Activated naive CD8-positive, alpha-beta T cell treated with anti-CD3 and anti-CD28 coated beads for 36 hours (primary cell): ENCODE measurements at places on chromosomes 7 and 10. TPM values are rescaled to one million over a fixed set of nuclear protein-coding genes. Genes with fewer than 3 reads are reported as not detected.
A peak's percentile ranks its signal among the peaks of the same experiment; 100 is the strongest.

The ITGA8 gene
- total RNA-seq, result not detected

The CALML5 gene
- not detected for total RNA-seq

The MYL10 gene
- not detected for total RNA-seq

The ARHGEF35 gene
- total RNA-seq, result 6.7 TPM

The LMOD2 gene
- total RNA-seq, result not detected

The TMEM229A gene
- total RNA-seq, result not detected

The SPDYE16 gene
- 0.14 TPM for total RNA-seq

DNA sequence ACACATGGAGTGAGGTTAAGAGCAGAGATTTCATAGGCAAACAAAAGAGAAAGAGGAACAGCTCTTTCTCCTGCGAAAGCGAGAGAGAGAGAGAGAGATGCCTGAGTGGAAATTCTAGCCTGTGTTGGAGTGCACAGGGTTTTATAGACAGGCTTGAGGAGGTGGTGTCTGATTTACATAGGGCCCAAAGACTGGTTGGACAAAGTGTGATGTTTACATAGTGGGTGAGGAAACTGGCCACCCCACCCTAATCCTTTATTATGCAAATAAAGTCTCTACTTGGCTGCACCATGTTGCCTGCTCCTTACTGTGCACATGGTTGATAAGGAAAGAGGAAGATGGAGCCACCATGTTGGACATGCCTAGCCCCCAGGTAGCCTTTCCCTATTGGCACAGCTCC, 967.8 kb upstream of the SORCS1 start:
- no peak for DNase-seq

DNA sequence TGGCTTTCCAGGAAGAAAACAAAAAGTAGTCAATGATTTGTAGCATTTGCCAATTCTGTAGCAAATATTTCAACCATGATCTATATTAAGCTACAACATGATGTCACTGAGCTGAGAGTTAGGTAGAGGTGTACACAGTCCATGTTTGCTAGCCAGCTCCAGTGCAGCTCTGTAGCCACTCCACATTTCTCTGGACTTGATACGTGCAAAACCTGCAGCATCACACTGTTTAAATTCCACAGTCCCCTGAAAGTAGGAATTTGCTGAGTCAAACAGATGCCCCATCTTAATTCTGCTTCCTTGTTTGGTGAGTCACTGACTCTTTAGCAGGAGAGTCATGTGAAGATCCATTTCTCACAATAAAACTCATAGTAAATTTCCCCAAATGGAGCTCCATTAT, 89.8 kb upstream of the LRRTM3 start:
- no peak for DNase-seq

DNA sequence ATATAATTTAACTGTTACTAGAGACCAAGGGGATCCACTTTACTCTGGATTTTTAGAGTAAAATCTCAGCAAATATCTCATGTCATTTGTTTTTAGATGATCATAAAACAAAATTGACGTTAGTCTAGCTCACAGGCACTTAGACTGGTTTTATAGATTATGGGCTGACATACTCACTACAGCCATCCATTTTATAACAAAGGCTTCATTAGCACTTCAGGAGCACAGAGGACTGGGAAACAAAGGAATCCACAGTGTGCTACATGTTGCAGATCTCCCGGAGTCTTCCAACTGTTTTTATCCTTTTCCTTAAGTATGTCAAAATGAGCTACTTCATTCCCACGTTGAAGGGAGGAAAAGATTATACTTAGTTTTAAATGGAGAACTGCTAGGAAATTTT, 15.9 kb upstream of the SCRN1 start:
- no peak for DNase-seq

- no peak for DNase-seq
These were observed 6.3 kb downstream of the TMEM176A start for GRCh38 chr7:150806863-150807262.

DNA sequence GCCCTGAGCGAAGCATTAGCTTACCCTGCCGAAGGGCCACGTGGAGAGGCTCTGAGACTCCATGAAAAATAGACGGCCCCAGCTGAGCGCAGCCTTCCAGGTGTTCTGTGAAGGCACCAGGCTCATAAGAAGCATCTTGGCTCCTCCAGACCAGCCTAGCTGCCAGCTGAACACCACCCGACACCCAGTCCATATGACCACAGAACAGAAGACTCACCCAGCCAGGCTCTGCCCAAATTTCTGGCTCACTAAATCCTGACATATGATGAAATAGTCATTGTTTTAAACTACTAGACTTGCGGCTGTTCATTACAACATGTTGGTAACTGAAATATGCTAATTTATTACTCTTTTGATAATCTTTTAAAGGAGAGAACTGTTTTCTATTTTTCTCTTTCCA, 99.5 kb upstream of the ABI1 start:
- no peak for DNase-seq

DNA sequence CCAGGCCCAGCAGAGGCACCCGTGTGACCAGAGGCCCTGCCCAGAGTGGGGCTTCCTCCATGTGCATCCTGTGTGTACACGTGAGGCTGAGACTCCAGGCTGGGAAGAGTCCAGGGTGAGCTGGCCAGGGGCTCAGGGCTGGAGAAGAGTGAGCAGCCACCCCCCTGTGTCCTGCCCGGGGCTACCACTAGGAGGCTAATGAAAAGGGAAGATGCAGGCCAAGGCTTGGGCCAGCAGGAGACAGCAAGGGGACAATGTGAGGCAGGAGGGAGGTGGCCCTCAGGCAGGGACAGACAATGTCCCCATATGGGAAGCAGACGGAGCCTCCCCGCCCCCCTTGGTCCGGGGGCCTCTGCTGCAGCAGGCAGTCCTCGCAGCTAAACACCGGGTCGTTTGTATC, 102.0 kb downstream of the HIF1AN start:
- no peak for DNase-seq

DNA sequence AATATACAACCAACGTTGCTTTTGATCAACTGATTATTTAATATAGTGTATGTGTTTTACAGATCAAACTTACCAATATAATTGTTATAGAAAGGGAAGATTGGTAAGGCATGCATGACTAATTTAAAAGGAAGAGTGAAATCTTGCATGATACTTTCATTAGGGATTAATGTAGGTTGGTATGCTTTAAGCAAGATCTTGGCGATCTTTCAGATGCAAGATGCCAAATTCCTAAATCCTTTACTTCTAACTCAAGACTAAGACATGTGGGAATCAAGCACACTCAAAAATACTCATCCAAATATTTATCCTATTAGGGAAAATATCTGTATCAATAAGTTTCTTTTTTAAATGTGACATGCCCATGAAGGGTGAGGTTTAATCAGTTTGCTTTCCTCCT, 321.4 kb upstream of the MEOX2 start:
- DNase-seq, result no peak

DNA sequence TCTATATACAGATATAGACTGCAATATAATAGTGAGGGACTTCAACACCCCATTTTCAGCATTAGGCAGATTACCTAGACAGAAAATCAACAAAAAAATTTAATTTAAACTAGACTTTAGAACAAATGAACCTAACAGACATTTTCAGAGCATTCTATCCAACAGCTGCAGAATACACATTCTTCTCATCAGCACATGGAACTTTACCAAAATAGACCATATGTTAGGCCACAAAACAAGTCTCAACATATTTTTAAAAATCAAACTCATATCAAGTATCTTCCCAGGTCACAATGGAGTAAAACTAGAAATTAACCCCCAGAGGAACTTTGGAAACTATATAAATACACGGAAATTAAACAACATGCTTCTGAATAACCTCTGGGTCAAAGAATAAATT, 169.6 kb downstream of the MTERF1 start:
- no peak for DNase-seq

DNA sequence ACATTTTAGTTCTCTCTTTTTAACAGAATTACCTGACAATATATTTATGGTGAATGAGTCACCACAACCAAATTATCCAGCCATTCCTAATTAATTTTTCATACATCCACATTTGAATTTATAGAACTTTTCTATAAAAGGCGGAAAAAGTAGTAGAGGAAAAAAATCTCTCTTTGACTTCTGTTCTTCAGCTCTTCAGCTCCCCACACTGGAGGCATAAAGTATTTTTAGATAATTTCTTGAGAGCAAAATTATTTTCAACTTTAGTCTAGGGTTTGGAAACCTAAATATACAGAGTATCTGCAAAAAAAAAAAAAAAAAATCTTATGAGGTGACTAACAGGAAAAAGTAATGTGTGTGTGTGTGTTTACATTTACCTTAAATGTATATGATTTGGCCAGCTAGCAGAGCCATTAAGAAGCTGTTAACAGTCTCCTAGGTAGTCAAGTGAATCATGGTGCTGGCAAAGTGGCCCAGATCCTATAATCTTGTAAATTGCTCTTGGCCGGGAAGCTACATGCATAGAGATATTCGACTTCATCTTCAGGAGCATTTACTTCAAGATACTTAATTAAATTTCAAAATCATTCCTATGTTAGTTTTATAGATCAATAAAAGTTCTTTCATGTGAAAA, 383.1 kb upstream of the STEAP1 start:
- DNase-seq, result no peak

DNA sequence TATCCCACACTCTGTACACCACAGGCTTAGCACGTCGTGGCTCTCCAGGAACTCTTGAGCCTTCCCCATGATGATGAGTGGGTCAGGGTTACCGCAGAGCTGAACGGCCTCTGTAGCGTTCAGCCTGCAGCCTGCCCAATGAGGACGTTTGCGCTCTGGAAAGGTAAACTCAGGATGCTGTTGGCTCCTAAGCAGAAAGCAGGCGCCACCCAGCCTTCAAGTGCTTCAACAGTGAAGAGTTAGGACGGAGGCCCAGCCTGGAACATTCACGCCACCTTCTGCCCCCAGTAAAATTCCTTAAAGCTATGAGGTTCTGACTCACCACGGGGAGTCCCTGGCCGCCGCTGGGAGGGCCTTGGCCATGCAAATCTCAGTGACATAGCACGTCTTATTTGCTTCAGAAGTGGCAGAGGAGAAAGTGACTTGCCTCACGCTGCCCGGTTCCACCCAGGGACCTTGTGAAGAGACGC, 161.5 kb upstream of the SH2B2 start:
- peak; percentile 6 for DNase-seq

- peak; percentile 37 for DNase-seq
These were observed 83.9 kb downstream of the PIP4K2A start for GRCh38 chr10:22630234-22631174.

DNA sequence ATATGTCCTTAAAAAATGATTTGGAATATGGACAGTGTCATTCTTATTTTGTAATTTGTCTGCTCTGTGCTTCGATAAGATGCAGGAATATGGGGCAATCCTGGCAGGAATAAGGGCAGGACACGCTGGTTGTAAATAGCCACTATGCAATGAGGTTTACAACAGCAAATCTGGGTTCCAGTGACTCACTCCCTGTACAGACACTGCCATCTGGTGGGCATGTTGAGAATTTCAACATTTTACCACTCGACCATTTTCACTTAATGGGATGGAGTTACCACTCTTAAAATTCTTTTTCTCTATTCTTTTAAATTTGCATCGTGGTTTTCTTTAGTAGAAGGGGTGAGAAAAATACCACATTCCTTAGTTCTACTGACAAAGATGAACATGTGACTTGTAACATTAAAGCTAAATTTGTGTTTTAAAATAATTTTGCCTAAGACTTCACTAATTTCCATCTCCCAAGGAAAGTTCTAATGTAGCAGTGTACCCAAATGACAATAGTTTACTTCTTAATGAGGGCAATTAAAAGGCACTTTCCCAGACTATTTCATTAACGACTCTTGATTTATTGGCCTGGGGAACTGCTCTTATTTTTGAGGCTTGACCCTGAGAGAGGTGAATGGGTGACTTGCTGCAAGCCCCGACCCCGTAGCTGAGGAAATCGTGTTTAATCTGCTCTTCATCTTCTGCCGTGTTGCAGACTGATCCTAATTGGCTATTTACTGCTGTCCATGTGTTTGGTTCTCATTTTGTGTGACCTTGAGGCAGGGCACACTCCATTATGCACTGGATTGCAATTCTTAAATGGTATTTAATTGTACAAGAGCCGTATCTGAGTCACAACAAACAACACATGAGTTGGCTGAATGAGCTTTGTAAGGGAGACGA, 173.6 kb upstream of the IMMP2L start:
- DNase-seq, result peak; percentile 30

DNA sequence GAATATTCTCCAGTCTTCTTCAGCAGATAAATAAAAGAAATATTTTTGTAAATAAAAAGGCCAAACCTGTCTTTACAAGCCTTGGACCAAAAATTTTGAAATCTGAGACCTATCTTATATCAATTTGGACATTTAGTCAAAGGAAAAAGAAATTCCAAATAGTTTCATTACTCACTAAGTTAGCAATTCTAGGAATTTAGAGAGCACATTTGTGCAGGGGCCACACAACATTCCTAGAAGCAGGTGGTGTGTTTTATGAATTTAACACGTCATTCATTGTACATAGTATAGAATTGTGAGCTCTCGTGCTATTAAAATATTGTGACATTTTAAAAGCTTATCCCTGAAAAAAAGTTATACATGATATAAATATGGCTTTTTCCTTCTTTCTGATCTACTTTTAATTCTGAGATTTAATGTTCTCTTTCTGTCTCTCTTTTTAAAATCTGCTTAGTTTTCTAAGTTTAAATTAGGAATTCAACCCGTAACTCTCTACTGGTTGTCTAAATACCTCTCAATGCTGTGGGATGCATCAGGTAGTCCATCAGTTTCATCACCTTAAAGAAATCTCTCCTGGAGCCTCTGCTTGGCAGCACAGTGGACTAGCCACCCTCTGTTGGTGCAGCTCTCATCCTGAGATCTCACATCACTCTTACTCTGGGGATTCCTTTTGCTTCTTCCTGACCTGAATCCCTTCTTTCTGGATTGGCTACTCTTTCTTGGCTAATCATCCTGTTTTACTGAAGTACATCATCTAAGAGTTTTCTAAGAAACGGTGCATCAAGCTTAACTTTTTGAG, 124.5 kb downstream of the SEMA3E start:
- DNase-seq, result no peak

DNA sequence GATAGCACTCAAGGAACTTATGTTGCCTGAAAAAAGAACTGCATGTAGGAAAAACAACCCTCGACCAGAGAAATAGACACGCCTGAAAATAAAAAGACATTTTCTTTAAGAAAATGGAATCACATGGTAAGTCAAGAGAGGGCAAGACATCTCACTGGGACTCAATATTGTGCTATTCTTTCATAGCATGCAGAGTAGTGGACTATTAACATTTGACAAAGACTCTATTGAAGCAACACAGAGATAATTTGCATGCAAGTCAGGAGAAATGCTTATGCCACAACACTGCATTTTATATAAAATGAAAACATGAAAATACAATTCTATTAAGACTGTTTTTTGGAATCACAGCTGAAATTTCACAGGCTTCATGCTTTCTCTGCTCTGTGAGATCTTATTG, 77.9 kb upstream of the RHOBTB1 start:
- no peak for DNase-seq

DNA sequence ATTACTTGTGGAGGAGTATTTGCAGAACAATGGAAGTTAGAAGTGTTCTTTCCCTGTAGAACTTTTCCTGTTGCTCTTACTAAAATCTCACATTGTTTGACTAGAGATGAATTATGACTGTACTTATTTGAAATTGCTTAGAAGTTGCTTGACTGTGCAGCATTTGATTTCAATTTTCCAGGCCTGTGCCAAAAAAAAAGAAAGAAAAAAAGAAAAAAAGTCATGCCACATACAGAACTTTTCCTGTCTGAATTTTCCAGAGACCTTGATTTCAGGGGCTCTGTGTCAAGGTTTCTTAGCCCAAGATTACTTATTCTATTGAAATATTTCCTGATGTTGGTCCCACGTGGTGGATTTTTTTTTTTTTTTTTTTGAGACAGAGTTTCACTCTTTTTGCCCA, 3.5 kb upstream of the FAM171A1 start:
- DNase-seq, result no peak
